Activated CD4-positive, alpha-beta T cell treated with anti-CD3 and anti-CD28 coated beads, Interleukin-10, Interleukin-2, amounts not matched to agents 100 ng/mL and 50 ng/mL, durations not matched to agents 16 hours and 8 hours (primary cell): ENCODE measurements at places on chromosomes 1 and 21.
A peak's percentile ranks its signal among the peaks of the same experiment; 100 is the strongest.

DNA sequence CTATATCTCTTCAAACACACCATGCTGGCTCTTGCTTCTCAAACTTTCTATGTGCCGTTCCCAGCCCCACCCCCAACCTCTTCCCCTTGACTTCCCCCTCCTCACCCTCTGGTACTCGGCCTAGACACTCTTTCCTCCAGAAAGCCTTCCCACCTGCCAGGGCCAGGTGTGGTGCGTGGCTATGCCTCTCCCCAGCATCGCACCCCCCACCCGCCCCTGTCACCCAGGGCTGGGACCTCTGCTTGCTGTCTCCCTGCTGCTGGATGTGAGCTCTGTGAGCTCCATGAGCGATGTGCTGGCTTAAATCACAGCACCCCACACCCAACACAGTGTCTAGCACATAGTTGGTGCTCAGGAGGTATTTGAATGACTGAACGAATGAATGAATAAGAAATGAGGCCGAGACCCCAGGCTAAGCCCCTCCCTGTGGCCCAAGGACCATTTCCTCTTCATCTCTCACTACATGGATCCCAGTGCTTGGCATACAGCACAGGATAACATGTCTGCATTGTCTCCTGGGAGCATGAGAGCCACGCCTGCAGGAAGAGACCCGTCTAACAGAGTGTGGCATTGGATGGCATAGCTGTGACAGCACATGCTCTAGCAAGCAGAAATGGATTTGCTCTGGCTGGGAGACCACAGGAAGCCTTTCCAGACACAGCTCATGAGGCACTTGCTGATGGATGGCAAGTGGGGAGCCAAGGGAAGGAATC is 19.7 kb downstream of the TNNT2 start:
- no peak for DNase-seq

DNA sequence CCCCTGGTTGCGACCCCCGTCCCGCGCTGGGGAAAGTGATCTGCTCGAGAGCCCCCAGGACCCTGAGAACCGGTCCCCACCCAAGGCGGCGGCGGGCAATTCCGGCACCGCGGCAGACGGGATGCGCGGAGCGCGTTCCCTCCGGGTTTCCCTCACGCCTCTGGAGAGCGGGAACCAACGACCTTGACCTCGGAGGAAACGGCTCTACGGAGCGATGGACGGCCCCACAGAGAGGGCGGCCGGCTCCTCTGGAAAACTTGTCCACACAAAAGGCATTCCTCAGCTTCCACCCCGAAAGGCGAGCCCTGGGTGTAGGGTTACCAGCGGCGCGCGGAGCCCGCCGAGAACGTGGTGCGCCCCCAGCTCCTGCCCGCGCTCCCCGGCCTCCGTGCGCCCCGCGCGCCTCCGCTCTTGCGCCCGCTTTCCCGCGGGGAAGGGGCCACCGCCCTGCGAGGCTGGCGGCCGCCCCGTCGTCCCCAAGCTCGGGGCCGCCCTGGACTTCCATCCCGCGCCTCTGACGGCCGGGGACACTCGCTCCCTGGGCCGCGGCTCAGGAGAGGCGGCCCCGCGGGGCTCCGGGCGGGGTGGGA is 391 bp upstream of the KIAA1614 start:
- no peak for DNase-seq

DNA sequence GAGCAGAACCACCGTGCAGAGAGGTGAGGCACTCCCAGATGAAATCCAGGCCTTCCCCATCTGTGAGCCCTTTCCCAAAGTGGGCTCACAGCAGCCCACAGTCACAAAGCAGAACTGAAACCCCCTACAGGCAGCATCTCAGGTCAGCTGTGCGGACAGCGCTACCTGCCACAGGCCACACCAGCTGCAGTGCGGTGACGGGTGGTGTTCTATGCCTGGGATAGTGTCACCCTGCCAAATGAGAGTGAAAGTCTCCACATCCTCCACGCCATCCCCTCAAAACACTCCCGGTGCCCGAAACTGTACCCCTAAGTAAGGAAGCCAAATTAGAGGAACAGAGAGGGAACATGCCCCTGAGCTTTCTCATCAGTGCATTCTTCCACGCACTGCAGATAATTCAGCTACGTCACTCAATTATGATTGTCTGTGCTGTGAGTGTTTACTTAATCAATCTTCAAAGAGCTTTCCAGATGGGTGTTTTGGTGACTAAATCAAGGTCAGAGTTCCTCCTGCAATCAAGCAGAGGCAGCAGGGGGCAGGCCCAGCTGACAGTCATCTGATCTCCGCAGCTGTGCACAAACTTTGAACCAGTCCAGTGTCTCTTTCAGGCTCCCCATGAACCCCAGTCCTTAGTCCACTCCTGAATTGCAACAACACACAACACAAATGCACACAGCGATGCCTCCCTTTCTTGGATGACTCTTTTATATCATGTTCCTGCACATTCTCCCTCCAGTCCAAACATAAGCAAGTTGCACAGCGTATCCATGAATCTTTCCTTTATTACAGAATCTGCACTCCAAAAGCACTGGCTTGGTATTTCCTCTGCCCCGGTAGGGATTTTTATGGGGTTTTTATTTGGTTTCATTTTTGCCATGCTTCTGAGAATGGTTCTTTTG is 150.0 kb downstream of the TOMM20 start:
- peak; percentile 82 for DNase-seq

GRCh38 chr1:47624531-47624930 is 186.7 kb downstream of the FOXD2 start:
- no peak for DNase-seq

DNA sequence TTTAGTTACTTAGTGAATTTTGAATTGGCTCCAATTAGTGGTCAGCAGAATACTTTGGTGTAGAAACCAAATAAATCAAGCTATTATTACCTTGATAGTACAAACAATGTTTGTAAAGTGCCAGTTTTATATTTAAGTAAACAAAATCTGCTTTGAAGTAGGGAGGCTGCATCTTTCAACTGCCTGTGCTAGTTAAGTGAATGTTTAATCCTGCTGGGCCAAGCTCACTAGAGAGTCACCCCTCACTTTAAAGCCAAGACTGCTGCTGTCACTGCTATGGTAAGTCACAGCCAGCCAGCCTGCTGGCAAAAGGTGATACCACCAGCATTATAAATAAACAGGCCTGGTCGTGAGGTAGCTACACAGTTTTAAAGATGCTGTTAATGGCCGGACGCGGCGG is 10.3 kb upstream of the CFAP126 start:
- DNase-seq, result no peak
